ENCODE measurements at places on chromosomes 3 and 15.

GRCh38 chr3:149828390-149828789, 15.4 kb downstream of the RNF13 start:
- DNase-seq = no peak

DNA sequence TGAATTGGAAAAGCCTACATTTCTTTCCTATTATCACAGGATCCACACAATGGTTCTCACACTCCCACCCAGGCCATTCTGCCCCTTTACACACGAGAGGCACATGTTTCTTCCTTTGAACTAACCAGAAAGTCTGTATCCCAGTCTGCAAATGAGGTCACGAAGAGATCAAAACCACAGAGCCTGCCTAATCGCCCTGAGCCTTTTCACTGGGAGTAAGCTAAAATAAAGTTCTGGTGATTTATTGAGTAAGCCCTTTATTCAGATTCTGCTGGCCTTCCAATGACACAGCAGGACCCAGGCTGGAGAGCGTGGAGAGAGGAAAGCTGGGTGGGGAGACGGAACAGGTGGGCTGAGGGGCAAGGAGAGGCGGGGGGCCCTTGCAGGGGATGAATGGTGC, 78.7 kb downstream of the ATP1B3 start:
- no peak for DNase-seq

DNA sequence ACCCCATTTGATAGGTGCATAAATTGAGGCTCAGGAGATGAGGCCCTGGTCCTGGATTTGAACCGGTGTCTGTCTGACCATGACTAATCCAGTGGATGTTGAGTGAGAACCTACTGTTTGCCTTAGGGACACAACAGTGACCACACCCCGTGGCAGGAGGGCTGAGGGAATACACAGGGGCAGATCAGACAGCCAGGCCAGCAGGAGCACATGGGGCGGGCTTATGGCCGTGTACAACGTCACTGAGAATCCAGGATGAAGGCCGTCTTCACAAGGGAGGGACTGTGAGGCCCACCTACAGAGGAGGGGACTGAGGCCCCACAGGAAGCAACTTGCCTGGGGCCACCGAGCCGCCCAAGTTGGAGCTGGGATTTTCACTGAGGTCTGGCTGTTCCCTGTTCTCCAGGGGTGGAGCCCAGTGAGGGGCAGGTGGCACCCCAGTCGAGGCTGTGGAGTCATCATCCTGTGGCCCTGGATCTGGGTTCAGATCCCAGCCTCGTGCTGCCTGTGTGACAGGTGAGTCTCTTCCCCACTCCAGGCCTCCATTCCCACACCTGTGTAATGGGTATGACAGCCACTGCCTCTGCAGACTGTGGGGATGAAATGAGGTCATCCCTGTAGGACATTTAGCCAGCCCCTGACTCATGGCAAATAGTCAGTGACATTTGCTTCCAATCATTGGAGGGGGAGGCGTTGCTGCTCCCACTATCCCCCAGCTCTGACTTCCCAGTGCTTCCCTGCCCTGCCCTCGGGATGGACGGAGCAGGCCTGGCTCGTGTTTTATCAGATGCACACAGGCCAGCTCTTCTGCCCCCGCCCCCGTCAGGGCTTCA, 6.3 kb upstream of the PLXND1 start:
- peak; percentile 64 for DNase-seq

DNA sequence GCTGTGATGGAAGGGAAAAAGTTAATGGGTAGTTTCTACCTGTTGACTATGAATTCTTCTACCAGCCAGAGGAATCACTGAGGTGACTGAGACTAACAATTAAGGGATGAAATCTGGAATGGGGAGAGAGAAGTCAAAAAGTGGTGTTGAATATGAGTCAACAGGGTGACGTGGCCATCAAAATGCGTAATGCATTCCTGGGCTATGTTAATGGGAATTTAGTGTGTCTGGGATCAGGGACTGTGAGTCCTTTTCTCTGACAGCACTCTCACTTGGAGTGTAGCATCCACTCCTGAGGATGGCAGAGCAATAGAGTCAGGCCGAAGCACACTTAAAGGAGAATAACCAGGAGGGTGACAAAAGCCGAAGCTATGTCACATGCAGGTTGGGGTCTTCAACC, 60.4 kb downstream of the MESD start:
- DNase-seq = no peak

GRCh38 chr3:114112696-114113095, 56.2 kb downstream of the QTRT2 start:
- DNase-seq = no peak

GRCh38 chr3:132645058-132645457, 14.6 kb downstream of the ACAD11 start:
- DNase-seq = no peak

DNA sequence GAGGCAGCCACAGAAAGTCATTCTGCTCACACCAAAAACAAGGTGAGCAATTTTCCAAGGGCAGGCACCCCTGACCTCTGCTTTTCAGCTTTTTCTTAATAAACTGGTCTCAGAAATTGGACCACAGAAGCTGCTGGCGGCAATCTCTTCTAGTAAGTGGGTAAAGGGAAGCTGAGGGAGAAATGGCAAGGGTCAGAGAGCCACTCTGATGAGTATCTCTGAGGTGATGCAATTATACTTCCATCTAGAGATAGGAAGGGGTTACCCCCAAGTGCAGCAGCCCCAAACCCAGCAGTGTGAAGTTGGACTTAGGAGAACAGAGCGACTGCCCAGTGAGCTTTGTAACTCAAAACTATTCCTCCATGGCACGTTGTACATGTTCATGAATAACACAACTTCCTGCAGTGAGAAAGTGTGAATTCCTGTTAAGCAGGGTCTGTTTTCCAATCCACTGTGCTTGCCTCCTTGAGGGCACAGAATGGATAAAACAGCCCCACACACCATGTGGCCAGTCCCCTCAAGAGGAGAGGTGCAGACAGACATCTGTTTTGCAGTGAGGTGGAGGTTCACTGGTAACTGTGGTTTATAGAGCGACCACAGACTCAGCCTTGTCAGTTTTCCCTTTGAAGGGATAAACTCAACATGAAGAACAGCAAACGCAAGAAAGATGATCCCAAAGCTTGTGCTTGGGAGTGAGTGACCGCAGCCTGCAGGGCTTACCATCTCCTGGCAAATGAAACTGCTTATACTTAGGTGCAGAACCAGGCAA, 683.4 kb upstream of the CFAP20DC start:
- peak; percentile 22 for DNase-seq

- no peak for DNase-seq
Observed at GRCh38 chr3:102265720-102266119, 169.1 kb upstream of the ZPLD1 start.

GRCh38 chr3:170483485-170484262, 65.0 kb downstream of the CLDN11 start:
- peak; percentile 59 for DNase-seq

DNA sequence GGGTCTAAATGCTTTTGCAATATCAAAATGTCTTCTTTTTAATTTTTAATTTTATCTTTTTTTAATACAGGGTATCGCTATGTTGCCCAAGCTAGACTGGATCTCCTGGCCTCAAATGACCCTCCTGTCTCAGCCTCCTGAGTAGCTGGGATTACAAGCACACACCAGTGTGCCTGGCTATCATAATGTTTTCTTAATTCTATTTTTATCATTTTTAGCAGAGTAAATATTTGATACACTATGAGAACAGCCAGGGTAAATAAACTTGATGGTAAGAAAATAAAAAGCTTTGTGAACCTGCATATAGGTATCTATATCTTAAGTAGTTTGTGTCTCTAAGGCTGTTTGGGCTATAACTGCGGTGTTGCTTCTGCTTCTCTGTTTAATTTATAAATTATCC, 60.4 kb downstream of the IL12A start:
- no peak for DNase-seq

GRCh38 chr15:34810443-34811129, 15.2 kb upstream of the ACTC1 start:
- no peak for DNase-seq

Data from SK-N-SH (cell line).